Small intestine (tissue), 16 donors: ENCODE measurements at places on chromosomes 16 and 17.

DNA sequence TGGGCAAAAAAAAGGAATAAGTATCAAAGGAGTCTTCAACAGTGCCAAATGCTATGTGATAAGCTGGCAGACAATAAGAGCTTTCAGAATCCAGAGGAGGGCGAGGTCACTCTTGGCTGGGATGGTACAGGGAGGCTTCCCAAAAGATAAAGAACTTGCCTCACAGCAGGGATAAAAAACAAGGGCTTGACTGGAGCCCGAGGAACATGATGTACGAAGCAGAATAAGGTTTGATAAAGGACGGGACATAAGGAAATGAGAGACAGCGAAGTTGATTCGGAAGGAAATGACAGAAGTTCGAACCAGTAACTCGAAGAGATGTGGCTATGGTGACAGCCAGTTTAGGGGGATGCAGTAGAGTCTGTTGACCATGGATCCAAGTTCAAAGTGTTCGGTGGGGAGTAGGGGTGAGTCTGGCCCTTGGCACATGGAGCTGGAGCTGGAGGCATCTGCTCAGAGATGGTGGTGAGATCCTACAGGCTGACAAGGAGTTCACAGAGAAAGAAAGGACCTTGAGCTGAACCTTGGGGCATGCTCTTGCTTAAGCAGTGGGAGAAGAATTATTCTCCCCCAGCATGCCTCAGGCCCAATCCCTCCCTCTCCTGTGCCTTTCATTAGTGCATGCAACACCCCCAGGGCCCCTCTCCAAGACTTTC, 137.6 kb upstream of the RCVRN start:
- no peak for DNase-seq

DNA sequence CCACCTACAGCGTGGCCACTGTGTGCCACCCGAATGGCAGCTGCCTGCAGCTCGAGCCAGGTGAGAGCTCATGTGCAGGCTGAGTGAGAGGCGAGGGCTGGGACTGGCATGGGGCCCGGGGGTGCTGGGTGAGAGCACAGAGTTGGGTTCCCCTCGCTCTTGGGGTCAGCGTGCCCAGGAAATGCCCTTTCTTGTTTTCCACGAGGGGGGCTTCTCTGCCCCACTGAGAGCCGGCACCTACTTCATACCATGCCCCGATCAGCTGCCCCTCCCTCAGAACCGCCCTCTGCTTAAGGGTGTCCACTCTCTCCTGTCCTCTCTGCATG, 10.1 kb downstream of the ACE start:
- no peak for DNase-seq

DNA sequence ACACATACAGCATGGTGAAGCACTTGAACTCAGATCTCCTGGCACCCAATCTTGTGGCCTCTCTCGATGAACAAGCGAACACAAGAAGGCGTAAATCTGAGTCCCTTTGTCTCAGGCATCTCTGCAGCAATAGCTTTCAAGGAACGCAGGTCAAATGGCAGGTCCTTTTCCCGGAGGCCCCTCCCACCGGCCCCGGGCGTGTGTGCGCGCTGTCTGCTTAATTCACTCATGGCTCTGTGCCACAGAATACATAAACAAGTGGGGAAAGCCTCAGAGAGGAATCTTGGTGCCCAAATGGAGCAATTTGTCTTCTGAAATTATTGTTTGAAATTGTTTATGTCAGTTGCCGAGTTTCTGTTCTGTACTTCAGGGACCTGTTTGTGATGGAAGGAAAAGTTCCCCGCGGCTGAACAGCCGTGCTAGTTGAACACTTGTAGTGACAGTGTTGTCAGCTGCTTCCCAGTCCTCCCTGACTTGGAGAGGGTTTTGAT, 14.8 kb downstream of the MYOCD start:
- peak; percentile 9 for DNase-seq

GRCh38 chr16:88693420-88694177, 7.3 kb upstream of the SNAI3 start:
- no peak for DNase-seq

- DNase-seq: no peak
Observed at GRCh38 chr17:79036596-79036995, 12.6 kb downstream of the C1QTNF1 start.

- no peak for DNase-seq
Observed at GRCh38 chr16:82582975-82583374, 43.8 kb upstream of the CDH13 start.

DNA sequence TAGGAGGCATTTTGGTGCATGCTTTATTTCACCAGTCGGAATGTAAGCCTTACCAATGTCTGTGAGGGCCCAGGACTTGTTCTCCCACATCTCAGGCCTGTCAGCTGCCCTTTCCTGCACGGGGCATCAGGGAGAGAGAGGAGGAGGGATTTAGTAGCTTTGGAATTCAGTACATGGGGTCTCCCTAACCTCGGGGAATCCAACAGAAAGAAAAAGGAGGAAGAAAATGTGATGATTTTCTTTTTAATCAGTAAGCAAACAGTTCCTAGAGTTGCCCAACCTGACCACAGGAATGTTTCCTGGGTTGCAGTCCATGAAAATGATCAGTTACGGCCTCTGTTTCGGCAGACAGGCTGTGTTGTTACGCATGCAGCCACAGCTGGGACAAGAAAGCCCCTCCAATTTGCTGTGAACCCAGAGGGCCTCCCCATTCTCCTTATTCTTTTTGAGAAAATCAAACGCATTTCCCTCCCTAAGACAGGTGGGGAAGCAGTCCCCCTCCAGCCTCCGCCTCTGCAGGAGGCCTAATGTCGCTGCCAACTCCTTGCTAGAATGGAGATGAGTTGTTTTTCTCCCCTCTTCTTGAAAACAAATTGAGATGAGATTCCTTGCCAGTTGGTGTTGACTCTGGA, 53.1 kb upstream of the TANGO6 start:
- peak; percentile 62 for DNase-seq

- peak; percentile 64 for DNase-seq
Observed at GRCh38 chr16:81558077-81558443, 113.5 kb downstream of the CMIP start.

- no peak for DNase-seq
Observed at GRCh38 chr17:5373112-5373511, 46.4 kb downstream of the NUP88 start.

DNA sequence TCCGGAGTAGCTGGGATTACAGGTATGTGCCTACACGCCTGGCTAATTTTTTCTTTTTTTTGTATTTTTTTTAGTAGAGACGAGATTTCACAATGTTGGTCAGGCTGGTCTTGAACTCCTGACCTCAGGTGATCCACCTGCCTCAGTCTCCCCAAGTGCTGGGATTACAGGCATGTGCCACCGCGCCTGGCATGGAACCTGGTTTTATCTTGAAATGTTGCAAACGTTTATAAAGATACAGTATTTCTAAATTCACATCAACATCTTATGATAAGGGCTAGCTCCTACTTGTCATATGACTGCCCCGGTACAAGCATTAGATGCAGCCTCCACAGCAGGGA, 1.5 kb upstream of the IST1 start:
- DNase-seq: no peak

DNA sequence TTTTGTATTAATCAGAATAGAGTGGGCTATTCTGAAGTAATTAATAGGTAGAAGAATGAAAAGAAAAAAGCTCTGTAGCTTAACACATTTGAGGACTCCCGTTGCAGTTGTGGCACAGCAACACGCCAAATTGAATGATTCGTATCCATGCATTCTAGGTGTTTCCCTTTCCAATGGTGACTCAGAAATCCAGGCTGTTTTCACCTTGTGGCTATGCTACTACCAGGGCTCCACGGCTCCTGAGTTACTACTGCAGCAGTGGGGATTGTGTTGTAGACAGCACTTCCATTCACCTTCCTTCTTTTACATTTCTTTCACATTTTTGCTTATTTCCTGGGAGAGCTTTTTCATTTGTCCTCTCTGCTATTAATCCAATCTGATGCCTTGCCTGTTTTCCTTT, 1616.4 kb downstream of the CDH8 start:
- DNase-seq: no peak

- DNase-seq: no peak
Observed at GRCh38 chr17:18028952-18029540, 9.9 kb downstream of the ATPAF2 start.

- no peak for DNase-seq
Observed at GRCh38 chr16:85768199-85768598, 17.3 kb upstream of the C16orf74 start.

GRCh38 chr17:30414486-30414885, 35.8 kb downstream of the CPD start:
- no peak for DNase-seq

- DNase-seq: no peak
Observed at GRCh38 chr16:23062524-23062923, 86.7 kb downstream of the USP31 start.

- DNase-seq: peak; percentile 89
Observed at GRCh38 chr17:77281122-77281903, 140.5 kb downstream of the SEC14L1 start.

DNA sequence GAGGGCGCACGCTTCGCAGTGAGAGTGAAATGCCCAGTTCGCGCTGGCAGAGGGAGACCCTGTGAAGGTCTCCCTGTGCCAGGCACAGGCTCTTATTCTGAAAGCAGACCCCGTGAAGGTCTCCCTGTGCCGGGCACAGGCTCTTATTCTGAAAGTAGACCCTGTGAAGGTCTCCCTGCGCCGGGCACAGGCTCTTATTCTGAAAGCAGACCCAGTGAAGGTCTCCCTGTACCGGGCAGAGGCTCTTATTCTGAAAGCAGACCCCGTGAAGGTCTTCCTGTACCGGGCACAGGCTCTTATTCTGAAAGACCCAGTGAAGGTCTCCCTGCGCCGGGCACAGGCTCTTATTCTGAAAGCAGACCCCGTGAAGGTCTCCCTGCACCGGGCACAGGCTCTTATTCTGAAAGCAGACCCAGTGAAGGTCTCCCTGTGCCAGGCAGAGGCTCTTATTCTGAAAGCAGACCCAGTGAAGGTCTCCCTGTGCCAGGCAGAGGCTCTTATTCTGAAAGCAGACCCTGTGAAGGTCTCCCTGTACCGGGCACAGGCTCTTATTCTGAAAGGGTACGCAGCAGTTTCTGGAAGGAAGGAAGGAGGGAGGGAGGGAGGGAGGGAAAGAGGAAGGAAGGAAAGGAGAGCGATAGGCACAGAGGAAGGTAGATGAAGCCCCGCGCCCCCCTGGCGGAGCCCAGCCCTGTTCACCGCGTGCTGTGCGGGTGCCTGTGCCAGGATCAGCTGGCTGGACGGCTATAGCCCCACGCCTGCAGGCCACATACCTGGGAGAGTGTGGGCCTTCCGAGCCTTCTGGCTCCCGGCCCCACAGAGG, 55.3 kb downstream of the WDR45B start:
- peak; percentile 80 for DNase-seq

DNA sequence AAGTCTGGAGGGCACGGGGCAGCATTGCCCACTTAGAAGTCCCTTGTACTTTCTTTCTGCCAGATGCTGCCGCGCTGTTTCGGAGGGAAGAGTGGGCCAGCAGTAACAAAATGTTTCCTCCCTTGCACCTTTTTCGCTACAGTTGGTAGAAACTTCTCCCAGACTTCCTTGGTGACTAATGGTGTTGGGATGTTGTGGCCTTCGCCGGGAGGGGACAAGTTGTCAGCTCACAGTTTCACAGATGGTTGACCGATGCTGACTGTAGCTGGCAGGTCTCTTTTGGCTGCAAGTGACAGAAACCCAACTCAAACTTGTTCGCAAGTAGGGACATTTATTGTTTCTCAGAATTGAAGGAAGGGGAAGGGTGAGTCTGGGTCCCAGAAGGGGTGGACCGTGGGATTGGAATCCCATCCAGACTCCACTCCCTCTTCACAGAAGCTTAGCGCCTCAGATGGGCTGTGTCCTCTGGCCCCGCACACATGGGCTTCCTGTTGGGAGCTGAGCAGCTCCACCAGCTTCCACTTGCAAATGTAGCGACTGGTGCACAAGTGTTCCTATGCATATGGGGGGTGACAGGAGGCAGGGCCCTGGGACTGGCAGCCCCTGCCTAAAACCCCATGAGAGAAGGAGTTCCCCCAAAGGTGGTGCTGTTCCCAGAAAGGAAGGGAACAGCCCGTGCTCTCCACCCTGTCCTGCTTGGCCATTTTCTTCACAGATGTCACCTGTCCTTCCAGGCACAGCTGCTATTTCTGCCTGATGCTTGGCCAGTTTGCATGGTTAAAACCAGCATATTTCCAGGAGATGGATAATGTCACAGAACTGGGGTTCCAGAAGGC, 30.9 kb upstream of the RPRML start:
- DNase-seq: no peak

- DNase-seq: peak; percentile 68
Observed at GRCh38 chr16:29824589-29825144, 4.4 kb downstream of the MVP start.

DNA sequence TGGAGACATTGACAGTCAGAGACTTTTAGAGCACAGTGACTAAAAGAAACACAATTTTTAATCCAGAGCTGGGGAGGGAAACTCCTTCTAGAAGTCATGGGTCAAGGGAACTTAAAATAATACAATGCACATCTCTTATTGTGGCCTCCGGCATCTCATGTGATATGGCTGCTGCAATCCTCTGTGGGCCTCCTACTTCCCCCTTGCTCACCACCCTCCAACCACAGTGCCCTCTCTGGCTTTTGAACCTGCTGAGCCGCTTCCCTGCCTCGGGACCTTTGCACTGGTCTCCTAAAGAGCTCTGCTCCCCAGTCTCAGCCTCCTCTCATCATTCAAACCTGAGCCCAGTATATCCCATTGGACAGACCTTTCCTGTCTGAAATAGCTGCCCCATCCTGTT, 47.6 kb downstream of the HS3ST2 start:
- no peak for DNase-seq

- DNase-seq: no peak
Observed at GRCh38 chr16:65038100-65038499, 83.8 kb downstream of the CDH11 start.

- peak; percentile 42 for DNase-seq
Observed at GRCh38 chr17:10316801-10317542, 55.8 kb downstream of the MYH13 start.

GRCh38 chr16:89368604-89369249, 121.6 kb downstream of the ANKRD11 start:
- DNase-seq: no peak

- DNase-seq: peak; percentile 78
Observed at GRCh38 chr17:50627782-50628601, 6.7 kb upstream of the ABCC3 start.

DNA sequence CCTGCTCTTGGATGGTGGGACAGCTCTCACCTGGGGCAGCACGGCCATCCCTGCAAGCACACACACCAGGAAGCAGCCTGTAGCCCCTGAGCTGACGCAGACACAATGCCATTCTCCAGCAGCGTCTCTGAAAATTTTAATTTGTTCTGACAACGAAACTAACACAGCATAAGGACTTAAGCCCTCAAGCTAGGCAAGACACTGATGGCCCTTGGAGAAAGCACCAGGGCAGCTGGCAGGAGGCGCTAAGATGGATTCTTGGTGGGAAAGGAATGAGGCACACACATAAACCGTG, 2.7 kb upstream of the LIMD2 start:
- no peak for DNase-seq

GRCh38 chr16:85348911-85349334, 236.7 kb upstream of the CIBAR2 start:
- no peak for DNase-seq
